ENCODE measurements at places on chromosomes 6 and 20.
A peak's percentile ranks its signal among the peaks of the same experiment; 100 is the strongest.

DNA sequence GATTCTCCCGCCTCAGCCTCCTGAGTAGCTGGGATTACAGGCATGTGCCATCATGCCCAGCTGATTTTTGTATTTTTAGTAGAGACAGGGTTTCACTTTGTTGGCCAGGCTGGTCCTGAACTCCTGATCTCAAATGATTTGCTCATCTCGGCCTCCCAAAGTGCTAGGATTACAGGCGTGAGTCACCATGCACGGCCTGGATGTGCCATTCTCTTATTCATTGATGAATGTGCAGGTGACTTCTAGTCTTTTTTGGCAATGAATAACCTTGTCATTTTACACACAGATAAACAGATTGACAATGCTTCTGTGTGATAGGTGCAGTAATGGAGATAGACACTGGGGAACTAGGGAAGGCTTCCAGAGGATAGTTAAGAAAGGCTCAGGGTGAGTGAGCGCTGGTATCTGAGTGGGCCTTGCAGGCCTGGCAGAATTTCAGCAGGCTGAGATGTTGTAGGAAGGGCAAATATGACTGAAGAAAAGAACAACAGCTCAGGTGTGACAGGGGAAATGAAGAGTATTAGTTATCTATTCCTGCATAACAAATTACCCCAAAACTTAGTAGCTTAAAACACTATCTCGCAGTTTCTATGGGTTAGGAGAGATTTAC, 23.3 kb downstream of the PPARD start:
- DNase-seq = no peak

GRCh38 chr6:167825332-167826229, 1.1 kb upstream of the AFDN start:
- DNase-seq = no peak

GRCh38 chr6:96967957-96968871, 43.7 kb downstream of the KLHL32 start:
- DNase-seq = no peak

DNA sequence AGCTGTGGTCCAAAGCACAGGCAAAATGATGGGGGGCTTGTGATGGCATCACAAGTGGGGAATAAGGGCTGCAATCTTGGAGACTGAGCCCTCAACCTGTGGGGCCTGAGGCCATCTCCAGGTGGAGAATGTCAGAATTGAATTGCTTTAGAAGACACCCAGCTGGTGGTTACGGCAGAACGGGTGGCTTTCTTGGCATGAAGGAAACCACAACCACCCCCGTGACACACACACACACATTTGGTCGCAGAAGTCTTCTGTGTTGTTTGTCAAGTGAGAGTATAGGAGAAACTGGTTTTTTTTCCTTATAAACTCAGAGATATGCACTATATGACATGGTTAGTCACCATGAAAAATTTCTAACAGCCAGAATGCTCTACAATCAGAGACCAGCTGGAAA, 139.5 kb upstream of the CDH4 start:
- DNase-seq = peak; percentile 82

GRCh38 chr6:37038292-37039198, 33.1 kb downstream of the FGD2 start:
- no peak for DNase-seq

GRCh38 chr20:59495166-59495565, 109.2 kb upstream of the PHACTR3 start:
- DNase-seq = no peak

DNA sequence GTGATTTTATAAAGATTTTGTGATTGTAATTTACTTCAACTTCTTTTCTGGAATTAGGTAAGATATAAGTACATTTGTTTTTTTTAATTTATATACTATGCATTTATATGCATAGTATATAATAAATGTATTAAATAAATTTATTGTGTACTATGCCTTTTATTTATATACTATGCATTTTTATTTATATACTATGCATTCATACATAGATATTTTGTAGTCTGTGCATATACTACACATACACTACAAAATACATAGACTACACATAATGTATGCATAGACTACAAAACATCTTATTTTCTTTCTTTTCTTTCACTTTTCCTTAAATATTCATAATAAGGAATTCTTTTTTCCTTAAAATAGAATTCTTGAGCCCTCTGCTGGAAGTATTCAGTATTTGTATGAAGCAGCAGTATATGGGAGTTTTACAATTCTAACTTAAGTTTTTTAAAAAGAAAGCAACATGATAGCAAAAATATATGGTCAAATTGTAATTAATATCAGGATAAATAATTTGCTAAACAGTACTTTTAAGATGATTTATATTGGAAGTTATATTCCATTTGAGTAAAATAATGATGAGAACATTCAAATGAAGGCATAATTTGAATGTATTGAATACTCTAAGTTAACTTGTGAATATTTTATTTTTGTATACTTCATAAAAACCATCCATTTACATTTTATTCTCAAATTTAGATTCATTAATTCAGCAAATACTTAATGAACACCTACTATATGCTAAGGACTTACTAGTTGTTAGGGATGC, 129.3 kb downstream of the KLHL32 start:
- no peak for DNase-seq

DNA sequence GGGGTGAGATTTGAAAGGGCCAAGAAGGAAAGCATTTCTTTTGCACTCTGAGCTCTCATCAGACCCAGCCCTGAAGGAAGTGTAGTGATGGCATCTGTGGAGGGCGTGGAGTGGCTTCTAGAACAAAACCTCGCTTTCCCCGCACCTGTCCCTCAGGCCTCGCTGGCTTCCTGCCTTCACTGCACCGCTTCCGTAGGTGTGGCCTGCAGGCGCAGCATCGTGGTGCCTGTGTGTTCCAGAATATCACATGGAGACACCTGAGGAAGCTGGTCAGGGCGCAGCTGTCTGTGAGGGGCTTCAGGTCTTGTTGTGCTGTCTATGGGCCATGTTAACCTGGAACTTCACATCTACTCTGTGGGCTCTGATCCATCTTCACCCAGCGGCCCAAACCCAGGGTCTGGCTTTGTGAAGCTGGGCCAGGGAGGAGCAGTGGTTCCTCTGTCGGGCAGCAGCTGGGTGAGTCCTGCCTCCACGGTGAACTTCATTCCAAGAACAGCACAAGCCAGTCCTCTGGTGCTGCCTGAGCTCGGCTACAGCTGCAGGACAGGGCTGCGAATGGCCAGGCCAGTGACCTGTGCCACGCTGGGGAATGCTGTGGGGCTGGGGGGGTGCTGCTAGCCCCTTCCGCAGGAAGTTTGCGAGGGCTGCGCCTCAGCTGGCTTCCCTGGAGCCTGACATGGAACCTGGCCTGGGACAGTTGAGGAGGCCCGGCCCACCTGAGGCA, 40.9 kb downstream of the DSTN start:
- no peak for DNase-seq

- DNase-seq = no peak
Measured at GRCh38 chr20:19880256-19881079, 122.4 kb downstream of the RIN2 start.

GRCh38 chr6:3119040-3119723, 671 bp downstream of the BPHL start:
- no peak for DNase-seq

- DNase-seq = no peak
Measured at GRCh38 chr6:68040780-68041179, 594.3 kb upstream of the ADGRB3 start.

GRCh38 chr6:72620871-72621290, 983 bp upstream of the KCNQ5 start:
- no peak for DNase-seq

- DNase-seq = no peak
Measured at GRCh38 chr20:35166242-35166830, 5.5 kb upstream of the PROCR start.

DNA sequence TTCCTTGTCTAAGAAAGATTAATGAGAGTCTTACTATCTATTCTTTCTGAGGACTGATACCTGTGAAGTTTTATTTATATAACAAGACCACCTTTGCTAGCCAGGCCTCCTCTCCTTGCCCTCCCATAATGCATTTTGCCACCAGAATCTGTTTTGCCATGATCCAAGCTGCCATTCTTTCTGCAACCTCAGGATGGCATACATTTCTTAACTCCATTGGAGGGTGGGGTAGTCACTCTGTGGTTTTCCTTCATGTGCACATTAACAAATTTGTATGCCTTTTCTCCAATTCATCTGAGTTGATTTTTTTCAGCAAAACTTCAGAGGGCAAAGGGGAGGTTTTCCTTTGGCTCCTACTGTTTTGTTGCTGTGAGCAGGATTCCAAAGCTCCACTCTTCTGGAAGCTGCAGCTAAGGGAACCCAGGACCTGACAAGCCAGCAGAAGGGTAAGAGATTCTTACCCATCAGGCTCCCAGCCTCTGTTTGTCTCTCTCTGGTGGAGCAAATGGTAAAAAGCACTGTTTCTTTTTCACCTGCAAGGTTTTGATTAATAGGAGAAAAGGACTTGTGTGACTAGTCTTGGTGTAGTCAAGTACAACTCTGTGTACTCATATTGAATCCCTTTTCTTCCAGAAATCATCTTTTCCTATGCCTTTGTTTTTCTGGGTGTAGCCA, 26.2 kb upstream of the ENPP4 start:
- DNase-seq = no peak

DNA sequence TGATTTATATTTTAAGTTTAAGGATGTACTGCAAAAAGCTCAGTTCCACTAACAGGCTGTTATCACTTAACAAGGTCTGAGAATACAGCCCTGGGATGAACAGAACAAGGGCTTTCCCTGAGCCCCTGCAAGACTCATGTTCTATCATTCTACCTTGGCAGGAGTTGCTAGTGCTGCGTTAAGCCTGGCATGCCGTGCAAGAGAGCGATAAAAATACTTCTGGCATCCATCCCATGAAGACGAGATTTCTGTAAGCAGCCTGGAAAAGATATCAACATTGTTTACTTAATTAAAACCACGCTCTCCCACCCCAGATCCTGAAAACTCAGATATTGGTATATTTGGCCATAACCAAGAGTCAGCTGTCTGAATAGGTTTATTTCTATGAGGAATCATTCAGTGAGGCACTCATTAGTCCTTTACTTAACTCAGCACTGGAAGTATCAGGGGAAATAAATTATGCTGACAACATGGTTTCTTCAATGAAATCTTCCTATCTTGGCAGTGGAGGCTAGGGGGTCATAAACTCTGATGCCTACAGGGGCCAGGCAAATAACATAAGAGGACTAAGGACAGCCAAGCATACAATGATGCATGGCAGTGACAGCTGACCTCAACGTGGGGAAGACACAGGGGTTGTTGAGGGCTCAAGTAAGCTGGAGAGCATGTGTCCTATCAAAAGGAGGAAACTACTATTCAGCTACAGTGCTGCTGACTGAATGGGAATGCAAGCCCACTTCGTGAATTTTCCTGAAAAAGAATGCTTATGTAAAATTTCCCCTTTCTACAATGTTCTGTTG, 37.6 kb upstream of the LYRM2 start:
- no peak for DNase-seq

- DNase-seq = no peak
Measured at GRCh38 chr6:155278319-155279049, 14.7 kb downstream of the CLDN20 start.

All from DND-41 (cell line).